ENCODE measurements at places on chromosomes 6 and 20. TPM values are rescaled to one million over a fixed set of nuclear protein-coding genes. Genes with fewer than 3 reads are reported as not detected.

- peaks cover 1% of the 10 kb centered on the region for H3K4me1 ChIP-seq
- no peaks in the 10 kb centered on the region for H3K27me3 ChIP-seq
- H3K4me3 ChIP-seq, result no peak overlapping the region
- DNase-seq, result no peak
These were observed 10.4 kb upstream of the COL10A1 start for GRCh38 chr6:116136373-116136772.

DNA sequence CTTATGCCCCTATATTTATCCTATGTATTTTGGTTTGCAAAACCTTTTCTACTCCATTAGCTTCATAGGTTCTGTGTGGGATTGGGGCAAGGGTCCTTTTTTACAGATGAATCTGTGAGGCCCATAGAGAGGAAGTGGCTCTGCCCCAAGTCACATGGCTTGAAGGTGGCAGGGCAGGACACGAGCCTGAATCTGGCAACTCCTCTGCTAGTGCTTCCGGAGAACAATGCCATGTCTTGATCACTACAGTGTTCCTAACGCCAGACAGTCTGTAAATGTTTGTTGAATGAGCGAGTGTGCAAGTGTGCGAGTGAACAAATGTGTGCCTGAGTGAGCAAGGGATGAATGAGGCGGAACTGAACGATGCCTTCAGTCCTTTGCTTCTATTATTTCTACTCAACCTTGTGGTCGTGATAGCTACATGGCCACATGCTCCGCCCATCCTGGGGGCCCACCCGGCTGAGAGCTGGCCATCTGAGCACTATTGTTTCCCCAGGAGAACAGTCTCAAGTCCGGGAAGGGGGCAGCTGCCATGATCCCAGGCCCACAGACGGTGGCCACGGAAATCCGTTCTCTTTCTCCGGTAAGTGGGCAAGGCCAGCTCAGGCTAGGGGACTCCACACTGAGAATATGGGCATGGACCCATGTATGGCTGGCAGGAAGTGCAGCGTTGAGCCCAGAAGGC, 17.8 kb upstream of the AAR2 start:
- no peak for DNase-seq
- no peak overlapping the region for H3K27ac ChIP-seq
- H3K36me3 ChIP-seq, result peaks cover 10% of the 10 kb centered on the region
- no peaks in the 10 kb centered on the region for H3K27me3 ChIP-seq

- no peak overlapping the region for H3K27ac ChIP-seq
- H3K36me3 ChIP-seq, result no peaks in the 10 kb centered on the region
- H3K4me1 ChIP-seq, result no peaks in the 10 kb centered on the region
- no peak for DNase-seq
- peaks cover 13% of the 10 kb centered on the region for H3K27me3 ChIP-seq
These were observed 124.9 kb upstream of the NRN1 start for GRCh38 chr6:6131492-6132109.

DNA sequence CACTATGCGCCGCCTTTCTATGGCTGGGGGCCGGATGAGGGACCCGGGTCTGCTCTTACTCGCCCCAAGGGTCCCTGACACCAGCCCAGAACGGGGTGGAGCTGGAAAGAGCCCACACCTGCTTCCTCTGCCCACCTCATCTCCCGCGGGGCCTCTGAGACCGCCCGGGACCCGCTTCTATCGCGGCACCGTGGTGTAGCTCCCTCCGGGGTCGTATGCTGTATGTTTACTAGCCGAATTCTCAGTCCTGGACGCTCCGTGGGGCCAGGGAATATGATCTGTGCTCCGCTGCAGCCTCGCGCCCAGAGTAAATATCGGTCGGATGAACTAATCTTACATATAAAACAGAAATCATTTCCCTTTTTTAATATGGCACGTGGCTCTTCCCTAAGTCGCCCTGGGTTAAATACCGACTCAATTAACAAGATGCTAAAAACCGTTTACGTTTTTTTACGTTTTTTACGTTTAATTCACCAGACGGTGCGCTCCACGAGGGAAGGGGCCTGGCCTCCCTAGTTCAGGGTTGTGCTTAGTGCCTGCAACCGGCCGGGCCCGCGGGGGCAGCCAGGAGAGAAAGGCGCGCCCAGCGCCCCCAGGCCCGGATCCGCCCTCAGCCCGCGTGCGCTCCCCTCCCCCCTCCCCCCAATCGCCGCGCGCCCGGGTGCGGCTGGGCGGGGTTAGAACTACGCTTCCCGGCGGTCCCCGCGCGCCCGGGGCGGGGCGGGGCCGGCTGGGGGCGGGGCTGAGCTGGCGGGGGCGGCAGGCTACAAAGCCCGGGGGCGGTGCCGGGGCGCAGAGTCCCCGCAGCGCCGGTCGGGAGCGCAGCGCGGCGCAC, at the start of gene RBM38:
TSS of gene RBM38 (plus strand) at position 793 of the 835 bp plus-strand sequence. CDS start 186 bp downstream, outside the sequence.
- H3K27ac ChIP-seq, result no peak within 1 kb of the TSS
- H3K4me1 ChIP-seq, result peaks cover 39% of the 10 kb centered on the region
- H3K4me3 ChIP-seq, result peak within 1 kb of the TSS; percentile 73
- DNase-seq, result peak; percentile 84

DNA sequence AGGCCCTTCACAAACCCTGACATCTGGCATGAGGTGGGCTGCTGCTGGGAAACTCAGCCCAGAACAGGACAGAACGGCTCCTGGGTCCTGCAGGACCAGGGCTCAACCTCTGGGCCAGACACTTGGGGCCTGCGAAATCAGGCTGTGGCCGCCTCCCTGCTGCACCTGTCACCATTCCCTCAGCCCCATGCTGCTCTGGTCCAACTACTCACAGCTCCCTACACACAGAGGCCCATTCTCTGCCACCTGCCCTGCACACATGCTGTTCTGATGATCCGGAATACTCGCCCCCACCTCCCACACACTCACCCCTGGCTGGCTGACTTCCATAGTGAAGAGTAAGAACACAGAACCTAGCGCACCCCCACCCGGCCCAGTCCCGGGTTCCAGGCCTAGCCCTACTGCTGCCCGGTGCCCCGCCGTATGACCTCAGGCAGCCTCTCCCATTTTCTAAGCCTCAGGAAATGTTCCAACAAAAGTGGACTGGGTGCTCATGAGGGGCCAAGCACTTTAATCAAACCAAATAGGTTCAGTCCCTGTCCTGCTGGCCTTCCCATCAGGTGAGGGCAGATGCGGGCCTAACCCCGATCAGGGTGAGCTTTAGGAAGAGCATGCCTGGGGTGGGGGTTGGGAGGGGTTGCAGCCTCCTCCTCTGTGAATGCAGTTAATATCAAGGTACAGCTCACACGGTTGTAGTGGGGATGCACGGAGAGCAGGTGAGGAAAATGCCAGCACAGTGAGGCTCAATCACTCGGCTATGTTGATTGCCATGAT, 3.9 kb downstream of the PEDS1 start:
- H3K4me3 ChIP-seq, result no peak overlapping the region
- no peaks in the 10 kb centered on the region for H3K36me3 ChIP-seq
- peak overlapping the region; percentile 83 for H3K27ac ChIP-seq

Gene MUC21
- total RNA-seq, result not detected

DNA sequence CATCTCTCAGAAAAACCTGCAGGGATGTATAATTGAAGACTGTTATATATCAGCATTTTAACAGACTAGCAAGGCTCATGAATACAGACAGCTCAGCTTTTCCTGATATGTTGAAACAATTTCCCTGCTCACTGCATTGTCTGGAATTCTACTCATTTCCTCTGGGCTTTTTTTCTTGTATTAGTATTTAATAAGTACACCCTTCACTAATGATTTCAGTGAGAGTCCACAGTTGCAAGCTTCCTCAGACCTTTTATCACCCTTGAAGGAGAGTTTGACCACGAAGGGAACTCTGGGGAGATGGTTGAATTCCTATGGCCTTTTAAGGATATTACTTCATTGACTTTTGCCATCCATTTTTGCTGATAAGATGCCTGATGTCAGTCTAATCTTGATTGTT, 248.7 kb downstream of the ADGB start:
- no peak overlapping the region for H3K27ac ChIP-seq
- no peak overlapping the region for H3K4me3 ChIP-seq
- peaks cover 32% of the 10 kb centered on the region for H3K4me1 ChIP-seq
- no peaks in the 10 kb centered on the region for H3K36me3 ChIP-seq
- no peaks in the 10 kb centered on the region for H3K27me3 ChIP-seq

Gene BFSP1
- 11.7 TPM for total RNA-seq

Gene HAO1
- not detected for total RNA-seq

DNA sequence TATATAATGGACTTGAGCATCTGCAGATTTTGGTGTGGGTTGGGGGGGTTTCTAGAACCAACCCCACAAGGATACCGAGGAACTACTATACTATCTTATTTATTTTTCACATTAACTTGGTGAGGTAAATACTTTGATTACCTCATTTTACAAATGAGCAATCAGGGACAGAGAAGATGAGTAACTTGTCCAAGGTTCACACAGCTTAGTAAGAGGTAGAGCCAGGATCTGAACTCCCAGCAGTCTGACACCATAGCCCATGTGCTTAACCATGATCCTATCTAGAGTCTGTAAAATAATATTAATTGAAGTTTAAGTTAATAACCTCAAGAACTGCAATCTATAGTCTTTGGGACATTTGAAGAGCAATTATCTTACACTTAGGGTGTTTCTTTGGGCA, 28.6 kb downstream of the DHX35 start:
- H3K36me3 ChIP-seq, result peaks cover 13% of the 10 kb centered on the region
- no peak overlapping the region for H3K4me3 ChIP-seq
- H3K4me1 ChIP-seq, result peaks cover 7% of the 10 kb centered on the region
- H3K27me3 ChIP-seq, result no peaks in the 10 kb centered on the region

Gene OPRL1
- 3.5 TPM for total RNA-seq

DNA sequence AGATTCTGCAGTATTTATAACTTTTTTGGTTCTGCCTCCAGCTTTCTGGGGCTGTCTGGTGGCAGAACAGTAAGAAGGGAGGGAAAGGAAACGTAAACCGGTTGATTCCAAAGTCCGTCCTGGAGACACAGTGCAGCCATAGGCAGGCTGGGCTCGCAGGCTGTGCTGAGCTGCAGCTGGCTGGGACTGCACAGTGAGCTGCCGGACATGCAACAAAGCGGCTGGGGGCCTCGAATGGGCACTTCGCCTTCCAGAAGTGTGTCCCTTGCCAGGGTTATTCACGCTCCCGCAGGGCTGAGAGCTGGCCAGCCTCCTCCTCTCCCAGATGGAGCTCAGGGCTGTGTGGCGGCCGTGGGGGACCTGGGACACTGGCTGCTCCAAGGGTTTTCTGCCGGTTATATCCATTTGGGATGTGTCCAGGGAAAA, 78.1 kb upstream of the CD93 start:
- peaks cover 8% of the 10 kb centered on the region for H3K4me1 ChIP-seq
- H3K27ac ChIP-seq, result no peak overlapping the region
- no peaks in the 10 kb centered on the region for H3K36me3 ChIP-seq
- no peaks in the 10 kb centered on the region for H3K27me3 ChIP-seq
- no peak overlapping the region for H3K4me3 ChIP-seq

GRCh38 chr6:5082487-5083306, 2.4 kb upstream of the PPP1R3G start:
- peaks cover 14% of the 10 kb centered on the region for H3K4me1 ChIP-seq
- no peaks in the 10 kb centered on the region for H3K27me3 ChIP-seq
- no peaks in the 10 kb centered on the region for H3K36me3 ChIP-seq
- DNase-seq, result no peak
- no peak overlapping the region for H3K4me3 ChIP-seq

Gene OPN5
- not detected for total RNA-seq

DNA sequence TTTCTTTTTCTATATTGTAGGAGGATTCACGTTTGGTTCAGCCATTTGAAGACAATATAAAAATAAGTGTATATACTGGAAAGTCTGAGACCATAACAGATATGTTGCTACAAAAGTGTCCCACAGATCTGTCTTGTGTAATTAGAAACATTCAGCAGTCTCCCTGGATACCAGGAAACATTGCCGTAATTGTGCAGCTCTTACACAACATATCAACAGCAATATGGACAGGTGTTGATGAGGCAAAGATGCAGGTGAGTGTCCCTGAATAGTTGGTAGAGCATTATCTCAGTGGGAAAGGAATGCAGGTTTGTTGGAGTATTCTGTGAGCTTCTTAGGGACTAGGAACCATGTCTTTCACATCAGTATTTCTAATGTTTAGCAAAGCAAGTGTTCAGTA, 18.3 kb upstream of the ADGRF4 start:
- H3K36me3 ChIP-seq, result no peaks in the 10 kb centered on the region
- H3K4me3 ChIP-seq, result no peak overlapping the region
- H3K4me1 ChIP-seq, result no peaks in the 10 kb centered on the region

Gene FAM229B
- total RNA-seq, result 27.9 TPM

Gene TRAPPC3L
- 0.19 TPM for total RNA-seq

GRCh38 chr20:49510562-49511122, 28.2 kb upstream of the KCNB1 start:
- peaks cover 32% of the 10 kb centered on the region for H3K4me1 ChIP-seq
- H3K27ac ChIP-seq, result peak overlapping the region; percentile 74
- H3K36me3 ChIP-seq, result peaks cover 31% of the 10 kb centered on the region
- peak overlapping the region; percentile 40 for H3K4me3 ChIP-seq
- no peaks in the 10 kb centered on the region for H3K27me3 ChIP-seq

- DNase-seq, result no peak
- H3K27me3 ChIP-seq, result no peaks in the 10 kb centered on the region
- H3K4me3 ChIP-seq, result no peak overlapping the region
- H3K27ac ChIP-seq, result no peak overlapping the region
- H3K36me3 ChIP-seq, result peaks cover 29% of the 10 kb centered on the region
These were observed 38.6 kb downstream of the NKX2-4 start for GRCh38 chr20:21358737-21359136.

- no peaks in the 10 kb centered on the region for H3K27me3 ChIP-seq
- peaks cover 4% of the 10 kb centered on the region for H3K36me3 ChIP-seq
- DNase-seq, result no peak
- H3K4me3 ChIP-seq, result no peak overlapping the region
- peaks cover 29% of the 10 kb centered on the region for H3K4me1 ChIP-seq
These were observed 130.9 kb downstream of the QKI start for GRCh38 chr6:163545370-163545769.

Gene SLC22A3
- total RNA-seq, result 1.4 TPM

DNA sequence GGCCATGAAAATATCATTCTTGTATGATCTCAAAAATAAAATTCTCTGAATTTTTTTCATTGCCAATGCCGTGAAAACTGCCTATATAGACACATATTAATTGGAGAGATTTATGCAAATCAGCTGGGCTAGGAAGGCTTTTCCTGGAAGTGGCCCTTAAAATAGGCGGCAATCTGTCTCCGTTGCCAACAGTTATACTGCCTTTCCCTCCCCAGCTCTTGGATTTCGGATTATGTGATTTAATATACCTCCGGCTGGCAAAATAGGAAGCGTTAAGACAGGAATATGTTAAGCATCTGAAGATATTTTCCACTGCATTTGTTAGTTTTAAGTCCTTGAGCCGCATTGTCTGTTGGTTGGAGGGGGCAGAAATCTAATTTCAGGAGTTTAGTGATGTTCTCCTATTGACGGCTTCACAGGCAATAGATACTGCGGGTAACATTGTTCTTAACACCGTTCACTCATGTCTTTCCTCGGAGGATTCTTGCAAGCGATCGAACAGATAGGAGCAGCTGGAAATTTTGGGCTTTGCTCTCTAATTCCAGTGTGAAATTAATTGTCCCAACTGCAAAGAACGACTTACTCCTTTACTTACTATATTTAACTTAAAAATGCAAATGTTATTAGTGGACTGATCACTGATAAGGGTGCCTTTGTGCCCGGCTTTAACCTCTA, 113.3 kb downstream of the LINC00237 start:
- DNase-seq, result no peak
- no peaks in the 10 kb centered on the region for H3K4me1 ChIP-seq
- H3K27me3 ChIP-seq, result peaks cover 1% of the 10 kb centered on the region

- DNase-seq, result no peak
- H3K4me3 ChIP-seq, result peak overlapping the region; percentile 88
- peak overlapping the region; percentile 90 for H3K27ac ChIP-seq
- peaks cover 3% of the 10 kb centered on the region for H3K36me3 ChIP-seq
These were observed 796 bp downstream of the PHF20 start for GRCh38 chr20:35772563-35773058.

- H3K27ac ChIP-seq, result no peak overlapping the region
- no peaks in the 10 kb centered on the region for H3K36me3 ChIP-seq
- H3K4me1 ChIP-seq, result no peaks in the 10 kb centered on the region
- no peaks in the 10 kb centered on the region for H3K27me3 ChIP-seq
- H3K4me3 ChIP-seq, result no peak overlapping the region
These were observed 66.5 kb downstream of the NOX3 start for GRCh38 chr6:155389130-155389529.

Data from chondrocyte (in vitro differentiated cells).